ENCODE measurements at places on chromosomes 7 and 10. TPM values are rescaled to one million over a fixed set of nuclear protein-coding genes. Genes with fewer than 3 reads are reported as not detected.
A peak's percentile ranks its signal among the peaks of the same experiment; 100 is the strongest.

DNA sequence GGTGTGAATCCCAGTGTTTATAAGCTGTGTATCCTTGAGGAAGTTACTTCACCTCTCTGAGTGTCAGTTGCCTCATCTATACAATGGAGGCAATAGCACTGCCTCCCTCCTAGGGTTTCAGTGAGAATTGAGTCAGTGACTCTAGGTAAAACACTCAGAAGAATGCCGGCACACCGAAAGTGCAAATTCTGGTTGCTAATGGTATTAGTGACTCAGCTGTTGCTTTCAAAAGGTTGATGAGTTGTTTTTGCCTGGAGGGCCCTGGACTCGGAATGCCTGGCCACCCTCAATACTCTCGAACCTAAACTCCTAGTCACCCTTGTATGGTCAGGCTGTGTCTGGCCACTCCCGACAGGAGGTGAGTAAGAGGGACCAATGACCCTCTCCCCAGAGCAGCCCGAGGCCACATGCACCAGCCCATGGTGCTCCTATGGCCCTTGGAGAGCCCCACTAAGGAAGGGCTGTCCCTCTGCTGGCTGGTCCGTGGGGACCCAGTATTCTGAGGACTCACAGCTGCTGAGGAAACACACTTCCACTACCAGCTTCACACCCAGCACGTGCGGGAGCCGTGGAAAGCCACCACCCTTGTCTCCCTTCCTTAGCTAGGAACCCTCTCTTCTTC, 60.2 kb downstream of the CALML3 start:
- DNase-seq = peak; percentile 99

- DNase-seq = peak; percentile 84
These were observed 39.7 kb upstream of the TNKS2 start for GRCh38 chr10:91758303-91759146.

SLC39A12 gene
- total RNA-seq = not detected

METTL27 gene
- 1.4 TPM for total RNA-seq

PLEKHS1 gene
- total RNA-seq = 0.45 TPM
